ENCODE measurements at places on chromosomes 11 and 22.

GRCh38 chr22:30054067-30054763 is 26.0 kb upstream of the HORMAD2 start:
- no peak for DNase-seq

DNA sequence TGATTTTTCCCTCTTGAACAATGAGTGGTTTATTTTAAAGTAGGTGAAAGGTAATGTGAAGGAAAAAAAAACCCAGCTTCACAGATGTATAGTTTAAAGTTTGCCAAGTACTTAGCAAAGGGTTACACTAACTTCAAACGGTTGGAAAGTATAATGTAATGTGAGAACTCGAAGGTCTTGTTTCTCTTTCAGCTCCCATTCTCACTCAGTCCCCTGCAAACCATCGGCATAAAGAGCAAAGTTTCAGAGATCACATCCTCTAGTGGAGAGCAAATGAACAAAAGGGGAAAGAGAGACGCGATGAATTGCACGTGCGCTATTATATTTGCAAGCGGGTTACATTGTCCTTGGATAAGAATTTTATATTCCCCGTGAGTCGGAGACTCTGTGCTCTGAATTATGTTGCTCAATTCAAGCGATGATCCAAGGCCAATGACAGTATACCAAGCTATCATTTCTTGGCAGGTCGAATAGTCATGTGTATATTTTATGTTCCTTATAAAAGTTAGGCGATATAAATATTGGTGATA is 37.6 kb upstream of the BIRC3 start:
- no peak for DNase-seq

DNA sequence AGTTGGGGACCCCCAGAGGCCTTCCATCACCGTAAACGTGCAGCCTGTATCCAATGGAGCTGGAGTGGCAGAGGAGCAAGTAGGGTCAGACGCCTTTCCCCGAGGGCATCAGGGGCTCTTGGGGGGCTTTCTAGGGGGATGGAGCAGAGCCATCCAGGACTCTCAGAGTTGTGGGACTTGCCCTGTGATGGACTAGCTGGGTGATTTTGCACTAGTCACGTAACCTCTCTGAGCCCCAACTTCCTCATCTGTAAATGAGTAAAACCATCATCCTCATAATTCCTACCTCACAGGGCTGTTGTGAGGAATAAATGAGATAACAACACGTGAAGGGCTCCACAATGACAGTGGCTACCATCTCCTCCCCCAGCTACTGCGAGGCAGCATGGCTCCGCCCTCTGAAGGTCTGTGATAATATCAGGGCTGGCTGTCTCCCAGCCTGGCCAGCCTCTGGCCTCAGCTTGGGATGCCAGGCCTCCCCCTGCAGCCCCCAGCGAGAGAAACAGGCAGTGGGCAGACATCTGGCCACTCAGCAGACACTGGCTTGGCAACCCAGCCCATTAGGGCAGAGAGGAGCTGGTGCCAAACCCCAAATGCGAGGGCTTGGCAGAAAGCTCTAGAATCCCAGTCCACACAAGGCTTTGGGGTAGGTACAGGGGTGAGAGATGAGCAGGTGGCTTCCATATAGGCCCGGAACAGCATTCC is 6.7 kb downstream of the USP2 start:
- no peak for DNase-seq

DNA sequence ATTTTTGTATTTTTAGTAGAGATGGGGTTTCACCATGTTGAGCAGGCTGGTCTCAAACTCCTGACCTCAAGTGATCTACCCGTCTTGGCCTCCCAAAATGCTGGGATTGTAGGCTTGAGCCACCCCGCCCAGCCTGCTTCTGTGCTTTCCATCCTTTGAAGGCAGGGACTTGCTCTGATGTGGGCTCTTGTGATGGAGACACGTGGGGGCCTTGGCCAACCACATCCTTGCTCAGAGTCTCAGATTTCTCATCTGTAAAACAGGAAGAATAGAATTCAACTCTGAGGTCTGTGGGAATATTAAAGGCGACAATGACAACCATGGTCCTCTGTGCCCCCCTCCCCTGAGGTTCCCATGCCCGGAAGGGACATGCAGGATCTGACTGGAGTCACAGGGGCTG is 3.8 kb upstream of the GGA1 start:
- no peak for DNase-seq

DNA sequence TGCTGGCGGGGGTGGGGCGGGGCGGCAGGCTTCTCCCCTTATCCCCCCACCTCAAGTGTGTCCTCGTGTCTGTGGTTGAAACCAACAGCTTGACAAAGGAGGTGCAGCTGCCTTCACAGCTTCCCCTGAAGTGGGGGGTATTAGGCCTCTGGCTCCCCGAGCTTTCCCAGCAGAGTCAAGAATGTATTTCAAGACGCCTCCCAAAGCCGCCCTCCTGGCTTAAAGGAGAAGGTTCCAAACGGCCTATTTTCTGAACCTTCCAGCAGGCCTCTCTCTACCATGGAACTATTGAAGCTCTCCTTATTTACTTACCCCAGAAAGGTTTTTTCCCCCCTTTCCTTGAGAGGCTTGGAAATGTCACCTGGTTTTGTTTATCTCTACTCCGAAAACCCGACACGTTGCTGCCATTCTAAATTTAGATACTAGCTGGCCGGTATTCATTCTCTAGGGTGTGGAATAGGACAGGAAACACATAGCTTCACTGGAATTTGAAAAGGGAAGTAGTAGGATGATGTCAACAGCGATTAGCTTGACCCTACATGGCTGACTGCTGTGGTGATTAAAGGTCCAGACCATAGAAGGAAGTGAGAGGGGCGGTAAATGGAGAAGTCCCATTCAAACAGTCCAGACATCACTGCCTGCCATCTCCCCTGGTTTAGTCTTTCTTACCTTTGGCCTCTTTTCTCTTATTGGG is 671 bp upstream of the PICALM start:
- no peak for DNase-seq

GRCh38 chr11:97815667-97816066 is 1205.1 kb upstream of the CNTN5 start:
- no peak for DNase-seq

- peak; percentile 92 for DNase-seq
Measured at GRCh38 chr11:102010776-102011494, 36.3 kb upstream of the CFAP300 start.
